NCI-H187 (cell line): ENCODE measurements at places on chromosomes 6 and 20.

GRCh38 chr20:46100988-46101387 is 11.2 kb upstream of the NCOA5 start:
- no peak for DNase-seq

- DNase-seq: no peak
Measured at GRCh38 chr6:154487367-154488247, 22.9 kb downstream of the CNKSR3 start.

DNA sequence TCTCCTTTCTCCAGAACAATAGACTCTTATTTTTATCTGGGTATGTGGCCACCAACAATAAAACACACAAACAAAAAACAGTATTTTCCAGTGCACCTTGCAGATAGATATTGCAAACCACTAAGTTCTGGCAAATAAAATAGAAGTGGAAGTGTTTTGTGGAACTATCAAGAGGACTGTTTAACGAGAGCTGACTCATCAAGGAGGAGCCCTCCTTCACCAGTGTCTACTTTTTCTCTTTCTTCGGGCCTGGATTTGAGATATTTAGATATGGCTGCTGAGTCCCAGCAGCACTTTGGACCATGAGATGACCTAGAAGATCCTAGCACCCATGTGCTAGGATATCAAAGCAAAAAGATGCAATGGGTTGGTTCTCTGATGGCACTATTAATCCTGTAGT is 154.7 kb downstream of the AIG1 start:
- no peak for DNase-seq

GRCh38 chr6:169024047-169024660 is 229.5 kb downstream of the THBS2 start:
- DNase-seq: no peak

DNA sequence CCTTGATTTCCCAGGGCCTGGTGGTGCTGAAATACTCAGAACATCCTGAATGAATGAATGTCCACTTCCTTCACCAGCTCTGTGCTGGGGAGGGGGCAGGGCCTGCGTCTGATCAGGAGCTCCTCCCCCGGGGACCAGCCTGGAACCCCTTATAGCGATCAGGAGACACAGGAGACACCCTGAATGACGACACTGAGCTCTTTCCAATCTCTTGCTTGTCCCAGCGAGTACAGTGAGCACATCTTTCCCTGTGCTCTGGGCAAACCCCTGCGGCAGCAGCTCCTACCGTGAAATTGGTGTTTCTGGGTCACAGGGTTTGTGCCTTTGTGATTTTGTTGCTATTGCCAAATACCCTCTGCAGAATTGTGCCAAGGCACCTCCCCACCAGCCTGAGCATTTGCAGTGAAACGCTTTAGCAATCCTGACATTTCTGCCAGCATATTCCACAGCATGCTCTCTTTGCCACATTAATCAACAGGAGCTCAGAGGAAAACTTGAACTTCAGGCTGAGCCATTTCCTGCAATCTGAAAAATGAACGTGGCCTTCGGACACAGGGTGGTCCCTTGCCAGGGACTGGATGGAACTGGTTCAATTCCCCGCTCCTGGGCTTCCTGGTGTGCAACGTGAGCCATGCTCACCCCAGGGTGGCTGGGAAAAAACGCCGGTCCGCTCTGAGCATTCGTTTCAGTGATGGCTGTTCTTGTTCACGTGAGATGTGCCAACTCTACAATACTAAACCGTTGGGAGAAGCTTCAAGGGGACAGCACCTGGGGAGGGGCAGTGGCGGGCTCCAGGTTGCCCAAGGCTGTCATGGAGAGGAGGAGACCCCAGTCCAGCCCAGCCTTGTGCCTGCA is 23.1 kb upstream of the MRGBP start:
- no peak for DNase-seq

DNA sequence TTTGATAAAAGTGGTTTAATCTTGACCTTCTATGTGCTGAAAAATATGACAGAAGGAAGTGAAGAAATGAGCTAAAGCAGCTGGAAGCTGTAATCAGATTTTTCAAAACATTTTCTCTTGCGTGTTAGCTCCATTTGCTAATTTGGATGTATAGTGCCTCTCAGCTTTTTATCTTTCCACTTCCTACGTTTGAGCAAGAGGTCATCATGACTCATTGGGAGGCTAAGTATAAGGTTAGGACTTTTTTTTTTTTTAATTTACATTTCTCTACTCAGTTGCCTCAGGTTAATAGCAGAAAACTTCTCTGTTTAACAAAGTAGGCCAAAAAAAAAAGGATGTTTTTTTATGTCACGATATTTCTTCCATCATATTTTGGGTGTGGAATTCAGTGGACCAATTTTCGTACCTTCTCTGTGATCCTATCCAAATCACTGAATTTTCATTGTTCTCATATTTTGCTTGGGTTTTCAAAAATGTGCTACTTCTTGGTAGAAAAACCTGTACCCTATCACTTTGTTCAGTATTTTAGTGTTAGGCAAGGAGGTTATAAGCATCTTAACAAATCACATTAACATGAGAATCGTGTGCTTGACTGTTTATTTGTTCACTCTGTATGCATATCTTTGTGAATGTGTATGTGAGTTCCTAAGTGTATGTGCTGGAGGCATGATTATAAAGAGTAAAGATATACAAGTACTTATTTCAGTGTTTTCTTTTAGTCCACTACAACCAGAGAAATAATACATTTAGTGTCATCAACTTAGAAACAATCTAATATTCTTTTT is 1028.3 kb upstream of the EYS start:
- no peak for DNase-seq
